MCF 10A (cell line): ENCODE measurements at places on chromosomes 11 and 22.

DNA sequence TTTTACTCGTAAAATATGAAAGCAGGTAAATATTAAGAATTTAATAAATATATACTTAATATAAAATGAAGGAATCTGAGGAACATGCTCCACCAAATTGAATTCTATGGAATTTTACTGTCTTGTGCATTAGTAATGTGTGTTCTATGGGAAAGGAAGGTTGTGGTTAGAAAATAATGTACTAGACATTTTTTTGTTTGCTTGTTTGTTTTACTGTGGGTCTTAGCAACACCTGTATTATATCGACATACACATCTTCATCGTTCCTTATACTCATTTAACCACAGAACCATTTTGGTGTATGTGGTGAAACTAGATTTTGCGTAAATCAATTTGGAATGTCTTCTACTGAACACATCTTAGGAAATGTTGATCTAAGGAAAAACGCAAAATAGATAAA lies 114.1 kb upstream of the MTMR2 start:
- DNase-seq: no peak

- DNase-seq: no peak
These were observed 81.1 kb upstream of the KCNQ1OT1 start for GRCh38 chr11:2780850-2781407.

GRCh38 chr22:25623851-25624250 lies 59.4 kb downstream of the GRK3 start:
- DNase-seq: no peak

- no peak for DNase-seq
These were observed 90.2 kb upstream of the ISX start for GRCh38 chr22:34975721-34976120.

DNA sequence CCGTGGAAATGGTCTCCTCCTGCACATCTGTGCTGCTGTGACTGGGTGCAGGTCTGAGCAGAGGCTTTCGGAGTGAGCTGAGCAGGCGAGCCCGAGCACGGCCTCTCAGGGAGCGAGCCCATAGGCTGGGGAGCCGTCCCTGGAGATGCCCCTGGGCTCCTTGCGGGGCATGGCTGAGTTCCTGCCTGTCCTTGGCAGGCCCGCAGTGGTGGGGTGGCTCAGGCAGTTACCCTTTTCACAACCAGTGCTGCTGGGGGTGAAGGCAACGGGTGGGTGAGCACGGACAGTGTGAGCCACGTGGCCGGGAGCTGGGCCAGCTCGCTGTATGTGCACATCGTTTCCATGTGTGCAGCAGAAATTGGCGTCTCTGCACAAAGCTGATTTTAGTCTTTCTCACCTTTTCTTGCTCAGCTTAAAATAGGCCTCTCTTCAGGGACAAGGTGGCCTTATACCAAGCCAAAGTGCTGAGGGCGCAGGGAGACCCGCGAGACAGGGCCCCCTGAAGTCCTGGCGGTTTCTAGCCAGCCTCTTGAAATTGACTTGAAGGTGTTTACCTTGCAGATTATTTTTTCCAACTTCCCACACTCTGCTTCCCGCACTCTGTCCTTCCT lies at the start of gene TP53AIP1:
Gene TP53AIP1, minus strand, starts transcription at position 55 of the 611 bp plus-strand sequence. CDS start 5,053 bp downstream, outside the sequence.
- DNase-seq: no peak

- DNase-seq: no peak
These were observed 319.0 kb downstream of the DDX10 start for GRCh38 chr11:108983636-108984420.

DNA sequence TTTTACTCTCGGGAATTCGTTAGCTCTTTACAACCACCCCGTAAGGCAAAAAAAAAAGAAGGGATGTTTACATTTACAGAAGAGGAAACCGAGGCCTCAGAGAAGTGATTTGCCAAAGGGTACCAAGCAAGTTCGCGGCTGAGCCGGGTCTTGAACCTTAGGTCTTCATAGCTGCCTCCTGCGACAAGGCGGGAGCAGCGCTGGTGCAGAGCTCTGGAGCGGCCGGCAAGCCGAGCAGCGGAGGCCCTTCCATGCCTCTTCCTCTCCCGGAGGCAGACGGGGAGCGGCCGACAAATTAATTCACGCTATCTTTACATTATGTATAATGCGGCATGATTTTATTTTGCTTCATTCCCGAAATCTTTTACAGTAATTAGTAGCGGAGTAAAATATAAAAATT lies 536.3 kb downstream of the INSC start:
- DNase-seq: no peak

- DNase-seq: no peak
These were observed 8.9 kb downstream of the HPS4 start for GRCh38 chr22:26474682-26475081.

- DNase-seq: no peak
These were observed 264.7 kb upstream of the ISX start for GRCh38 chr22:34801221-34801620.

DNA sequence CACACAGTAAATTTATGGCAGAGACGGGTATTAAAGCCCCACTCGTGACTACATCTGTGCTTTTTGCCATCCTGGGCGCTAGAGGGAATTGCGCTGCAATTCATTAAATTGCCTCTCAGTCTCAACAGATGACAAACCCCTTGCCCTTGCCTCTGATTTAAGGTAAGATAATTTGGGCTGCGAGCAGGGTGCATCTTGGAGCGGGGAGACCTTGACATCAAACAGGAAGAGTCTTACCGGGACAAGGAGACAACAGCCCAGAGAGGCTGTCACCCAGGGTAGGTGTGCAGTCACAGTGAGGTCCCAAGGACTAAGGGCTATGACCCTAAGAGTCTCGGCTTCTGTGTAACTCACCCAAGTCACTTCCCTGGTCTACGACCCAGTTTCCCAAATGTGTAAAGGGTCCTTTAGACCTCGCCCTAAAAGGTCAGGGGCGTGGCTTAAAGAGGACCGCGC lies 449 bp upstream of the TOM1 start:
- DNase-seq: peak; percentile 25

DNA sequence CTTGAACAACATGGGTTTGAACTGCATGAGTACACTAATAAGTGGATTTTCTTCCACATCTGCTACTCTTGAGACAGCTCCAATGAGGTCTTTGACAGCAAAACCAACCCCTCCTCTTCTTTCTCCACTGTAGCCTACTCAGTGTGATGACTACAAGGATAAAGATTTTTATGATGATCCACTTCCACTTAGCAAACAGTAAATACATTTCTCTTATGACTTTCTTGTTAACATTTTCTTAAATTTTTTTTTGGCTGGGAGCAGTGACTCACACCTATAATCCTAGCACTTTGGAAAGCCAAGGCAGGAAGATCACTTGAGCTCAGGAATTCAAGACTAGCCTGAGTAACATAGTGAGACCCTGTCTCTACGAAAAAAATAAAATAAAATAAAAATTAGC lies 9.9 kb upstream of the EIF4G2 start:
- DNase-seq: no peak

- no peak for DNase-seq
These were observed 31.5 kb upstream of the CAT start for GRCh38 chr11:34407121-34407813.

DNA sequence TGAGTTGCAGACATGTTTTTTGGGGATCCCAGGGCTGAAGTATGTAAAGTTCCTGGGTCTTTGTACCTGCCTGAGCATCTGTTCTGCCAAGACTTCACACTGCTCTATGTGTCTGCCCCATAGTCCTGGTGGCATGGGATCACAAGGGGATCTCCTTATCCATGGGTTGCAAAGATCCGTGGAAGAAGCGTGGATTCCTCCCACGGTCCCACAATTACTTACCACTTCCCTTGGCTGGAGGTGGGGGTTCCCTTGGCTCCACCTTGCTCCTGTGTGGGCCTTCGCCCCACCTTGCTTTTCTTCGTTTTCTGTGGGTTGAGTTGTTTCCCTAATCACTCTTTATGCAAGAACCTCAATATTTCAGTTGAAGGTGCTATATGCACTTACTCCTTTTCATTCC lies 157.4 kb upstream of the CHORDC1 start:
- DNase-seq: no peak

DNA sequence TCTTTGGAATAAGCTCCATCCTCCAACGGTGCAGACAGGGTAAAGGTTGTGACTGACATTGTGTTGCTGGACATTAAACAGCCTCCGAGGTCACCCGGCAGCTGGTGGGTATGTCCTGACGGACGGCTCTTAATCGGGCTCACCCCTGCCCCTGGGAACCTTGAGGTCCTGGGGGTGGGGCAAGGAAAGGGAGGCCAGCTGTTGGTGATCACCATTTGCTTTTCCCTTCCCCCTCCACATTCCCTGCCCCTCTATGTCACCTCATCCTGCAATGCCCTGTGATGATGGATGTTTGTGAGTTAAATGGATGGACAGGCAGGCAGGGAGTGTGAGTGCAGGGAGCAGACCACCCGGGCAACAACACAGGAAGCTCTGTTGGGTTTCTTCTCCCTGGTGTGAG lies 26.3 kb downstream of the APLNR start:
- no peak for DNase-seq

- DNase-seq: no peak
These were observed 45.3 kb downstream of the ZBTB44 start for GRCh38 chr11:130269326-130269943.

DNA sequence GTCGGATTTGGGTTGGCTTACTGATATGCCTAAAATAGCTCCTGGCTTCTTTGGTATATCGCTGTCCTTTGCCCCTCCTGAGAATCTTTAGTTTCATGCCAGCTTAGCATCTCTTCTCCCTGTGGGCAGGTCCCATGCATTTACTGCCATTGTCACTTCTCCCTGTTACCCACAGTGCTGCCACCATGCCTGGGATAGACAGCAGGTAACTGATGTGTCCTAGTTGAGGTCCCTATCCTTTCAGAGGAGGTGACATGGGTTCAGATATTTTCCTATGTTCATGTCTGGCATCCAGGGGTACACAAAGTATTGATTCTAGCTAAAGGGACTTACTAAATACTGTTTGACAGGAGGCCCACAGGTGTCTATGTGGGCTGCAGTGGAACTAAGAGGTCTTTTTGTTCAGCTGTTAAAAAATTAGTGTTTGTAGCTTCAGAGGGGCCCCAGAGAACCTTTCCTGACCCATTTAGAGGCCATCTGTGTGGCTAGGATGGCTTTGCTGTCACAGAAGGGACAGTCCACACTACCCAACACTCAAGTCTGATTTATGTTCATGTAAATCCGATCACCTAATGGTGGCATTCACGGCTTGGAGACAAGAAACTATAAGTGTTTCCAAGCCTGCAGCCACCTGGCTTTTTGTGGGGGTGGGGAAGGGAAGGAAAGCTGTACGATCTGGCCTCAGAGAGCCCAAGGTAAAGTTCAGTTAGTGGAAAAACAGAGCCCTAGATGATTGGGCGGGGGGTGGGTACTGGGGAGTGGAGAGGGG lies 8.5 kb downstream of the TIMP3 start:
- DNase-seq: no peak

DNA sequence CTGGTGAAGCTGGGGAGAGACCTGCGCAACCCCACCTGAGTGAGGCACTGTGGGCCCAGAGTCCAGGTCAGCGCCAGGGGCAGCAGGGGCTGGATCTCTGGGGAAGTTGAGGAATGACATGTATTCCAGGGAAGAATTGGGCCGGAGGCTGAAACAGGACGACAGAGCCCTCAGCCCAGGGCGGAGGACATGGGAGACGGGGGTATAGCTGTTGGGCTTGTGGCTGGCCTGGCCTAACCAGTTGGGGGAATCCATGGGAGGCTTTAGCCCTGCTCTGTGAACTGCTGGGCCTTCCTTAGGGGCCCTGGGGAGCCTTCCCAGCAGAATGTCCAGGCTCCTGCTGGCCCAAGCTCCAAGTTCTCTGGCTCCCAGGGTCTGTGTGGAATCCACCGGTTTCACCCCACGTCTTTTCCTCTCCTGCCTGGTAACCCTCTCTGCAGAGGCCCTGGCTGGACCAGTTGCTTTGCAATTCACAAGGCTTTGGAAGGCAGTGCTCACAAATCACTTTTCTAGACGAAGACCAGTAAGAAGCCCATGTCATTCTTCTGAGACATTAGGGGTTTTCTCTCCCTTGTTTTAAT lies 50.4 kb upstream of the KCNQ1OT1 start:
- no peak for DNase-seq

GRCh38 chr11:31045335-31045734 lies 324.2 kb downstream of the DCDC1 start:
- peak; percentile 24 for DNase-seq

DNA sequence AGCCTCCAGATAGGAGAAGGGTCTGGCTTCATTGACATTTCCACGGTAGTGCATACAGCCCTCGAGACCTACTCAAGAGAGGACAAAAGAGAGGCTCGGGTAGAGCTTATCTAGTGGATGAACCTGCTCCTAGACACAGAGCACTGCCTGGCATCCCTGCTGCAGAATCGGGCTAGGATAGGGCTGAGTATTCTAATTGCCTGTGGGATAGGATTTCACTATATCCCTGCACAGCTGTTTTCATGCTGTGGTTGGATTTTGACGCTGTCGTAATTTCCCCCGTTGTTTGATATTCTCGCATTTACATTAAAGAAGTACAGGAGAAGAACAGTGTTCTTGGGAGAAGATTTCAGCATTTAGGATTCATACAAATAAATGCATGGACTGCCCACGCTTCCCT lies 107.8 kb downstream of the KIRREL3 start:
- no peak for DNase-seq

DNA sequence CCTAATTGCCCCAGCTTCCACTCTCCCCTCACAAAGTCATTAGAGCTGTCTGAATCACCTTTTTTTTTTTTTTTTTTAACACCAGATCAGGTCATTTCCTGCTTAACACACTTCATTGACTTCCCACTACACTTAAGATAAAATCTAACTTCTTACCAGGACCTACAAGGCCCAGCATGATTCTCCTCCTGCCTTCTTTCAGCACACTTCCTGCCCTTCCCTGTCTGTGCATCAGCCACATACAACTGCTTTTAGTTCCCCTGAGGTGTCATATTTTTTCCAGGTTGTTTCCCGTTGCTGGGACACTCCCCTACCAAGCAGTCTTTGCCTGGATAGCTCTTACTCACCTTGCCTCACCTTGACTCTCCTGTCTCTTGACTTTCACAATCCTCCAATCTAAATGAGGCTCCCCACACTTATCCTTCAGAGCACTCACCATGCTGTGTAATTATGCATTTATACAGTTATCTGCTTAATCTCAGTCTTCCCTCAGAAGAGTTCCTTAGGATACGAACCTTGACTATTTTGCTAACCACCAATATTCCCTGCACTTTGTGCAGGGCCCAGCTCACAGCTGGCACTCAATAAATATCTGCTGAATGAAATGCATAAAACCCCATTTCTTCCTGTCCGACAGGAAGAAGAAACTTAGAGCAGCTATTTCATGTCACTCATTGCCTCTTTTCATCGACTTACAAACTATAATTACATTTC lies 96.6 kb upstream of the AKIP1 start:
- DNase-seq: peak; percentile 81

- no peak for DNase-seq
These were observed 61.8 kb downstream of the UBASH3B start for GRCh38 chr11:122717264-122717867.

DNA sequence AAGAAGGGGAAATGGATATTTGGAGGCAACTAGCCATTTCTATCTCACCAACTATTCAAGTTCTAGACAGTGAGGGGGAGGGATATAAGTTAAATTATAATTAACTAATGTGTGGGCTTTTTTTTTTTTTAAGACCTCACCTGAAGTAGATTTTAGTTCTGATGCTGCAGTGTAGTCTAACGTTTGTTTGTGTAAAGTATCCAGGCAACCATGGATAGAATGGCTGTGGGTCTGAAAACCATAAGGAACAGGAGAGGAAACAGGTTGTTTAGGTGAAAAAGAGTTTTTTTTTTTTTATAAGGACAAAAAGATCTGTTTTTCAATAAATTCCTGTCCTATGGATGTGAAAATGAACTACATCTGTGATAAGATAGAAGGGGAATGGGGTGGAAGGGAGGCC lies 262.4 kb upstream of the PLET1 start:
- no peak for DNase-seq

- no peak for DNase-seq
These were observed 401.0 kb upstream of the SYN3 start for GRCh38 chr22:33459137-33459536.
